ENCODE measurements at places on chromosomes 12 and 14. TPM values are rescaled to one million over a fixed set of nuclear protein-coding genes. Genes with fewer than 3 reads are reported as not detected.

DNA sequence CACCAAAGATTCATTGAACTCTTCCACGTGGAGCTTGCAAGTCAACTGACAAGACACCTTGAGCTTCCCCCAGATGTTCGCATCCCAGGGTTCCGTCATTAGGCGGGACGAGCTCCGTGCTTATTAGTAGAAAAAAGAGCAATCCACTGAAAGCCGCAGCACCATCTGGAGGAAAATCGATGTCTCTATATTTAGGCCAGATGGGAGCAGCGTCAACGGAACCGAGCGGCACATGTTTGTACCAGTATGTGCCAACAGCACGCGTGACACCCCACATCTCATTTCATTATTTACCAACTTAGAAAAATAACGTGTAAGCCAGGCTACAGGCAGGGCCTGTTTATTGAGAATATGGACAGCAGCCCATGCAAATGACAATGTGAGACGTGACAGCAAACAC lies 45.8 kb upstream of the TMEM132D start:
- no peak for DNase-seq

RAD9B gene
- total RNA-seq: 1.8 TPM

GRCh38 chr14:29216268-29217232 lies 450.0 kb downstream of the FOXG1 start:
- no peak for DNase-seq

KRT3 gene
- total RNA-seq: not detected

DNA sequence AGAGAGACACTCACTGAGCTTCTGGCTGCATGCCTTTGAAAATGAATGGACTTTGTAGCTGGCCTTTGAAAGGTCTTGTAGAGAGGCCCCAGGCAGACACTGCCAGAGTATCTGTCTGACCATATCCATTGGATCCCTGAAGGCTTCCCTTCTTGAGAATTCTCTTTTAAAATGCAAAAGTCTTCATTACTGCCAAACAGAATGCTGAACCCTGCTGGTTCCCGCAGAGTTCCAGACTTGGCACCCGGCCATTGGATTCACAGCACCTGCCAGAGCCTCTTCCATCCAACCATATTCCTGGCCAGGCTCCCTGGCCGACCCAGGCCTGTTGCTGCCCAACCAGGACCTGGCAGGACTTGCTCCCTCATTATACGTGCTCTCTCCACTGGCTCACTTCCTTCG lies 182.5 kb downstream of the GXYLT1 start:
- DNase-seq: no peak

RNF212B gene
- not detected for total RNA-seq

- no peak for DNase-seq
Observed at GRCh38 chr12:108722992-108723766, 8.1 kb downstream of the CORO1C start.

DNA sequence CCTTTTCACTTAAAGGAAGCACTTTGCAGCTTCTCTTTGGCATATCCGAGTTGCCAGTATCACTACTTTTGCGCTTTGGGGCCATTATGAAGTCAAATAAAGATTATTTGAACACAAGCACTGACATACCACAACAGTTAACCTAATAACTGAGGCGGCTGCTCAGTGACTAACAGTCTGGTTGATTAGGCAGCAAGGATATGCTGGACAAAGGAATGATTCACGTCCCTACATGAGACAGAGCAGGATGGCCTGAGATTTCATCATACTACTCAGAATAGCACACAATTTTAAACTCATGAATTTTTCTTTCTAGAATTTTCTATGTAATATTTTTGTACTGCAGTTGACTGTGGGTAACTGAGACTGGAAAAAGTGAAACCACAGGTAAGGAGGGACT lies 56.9 kb upstream of the E2F7 start:
- DNase-seq: no peak

- DNase-seq: no peak
Observed at GRCh38 chr12:120258323-120258896, 7.1 kb downstream of the PXN start.

- no peak for DNase-seq
Observed at GRCh38 chr14:93977790-93978581, 1.6 kb upstream of the ASB2 start.

- DNase-seq: peak; percentile 93
Observed at GRCh38 chr12:100199347-100200149, 1.1 kb upstream of the ACTR6 start.

GRCh38 chr12:126198966-126199692 lies 1133.9 kb downstream of the AACS start:
- no peak for DNase-seq

DNA sequence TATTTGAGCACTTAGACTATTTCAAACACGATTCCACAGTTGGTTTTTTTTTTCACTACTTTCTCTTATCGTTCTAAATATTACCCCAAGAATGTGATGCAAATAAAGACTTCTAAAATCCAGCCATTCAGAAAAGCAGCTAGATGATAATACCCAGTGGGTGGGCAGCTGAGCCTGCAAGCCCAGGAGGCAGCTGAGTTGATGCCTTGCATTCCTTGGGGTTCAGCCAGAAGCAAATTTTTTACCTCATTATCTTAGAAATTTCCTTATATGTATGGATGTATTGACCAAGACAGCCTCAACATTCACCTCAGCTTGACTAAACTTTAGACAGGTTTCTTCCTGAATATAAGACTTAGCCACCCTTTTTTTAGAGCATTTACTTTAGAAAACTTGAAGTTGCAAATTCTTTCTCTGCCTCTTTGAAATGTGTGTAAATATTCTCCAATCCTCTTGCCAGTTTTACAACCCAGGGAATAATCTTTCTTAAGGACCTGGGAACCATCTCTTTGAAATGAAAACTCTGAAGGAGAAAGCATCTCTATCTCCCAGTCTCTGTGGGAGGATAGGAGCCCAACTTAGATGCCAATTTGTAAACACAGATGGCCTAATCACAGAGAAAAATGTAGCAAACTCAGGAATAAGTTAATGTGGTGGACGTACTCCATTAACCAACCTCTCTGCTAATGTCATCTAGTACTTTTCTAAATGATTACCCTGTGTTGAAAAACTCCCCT lies 52.2 kb upstream of the ANP32D start:
- no peak for DNase-seq

DNA sequence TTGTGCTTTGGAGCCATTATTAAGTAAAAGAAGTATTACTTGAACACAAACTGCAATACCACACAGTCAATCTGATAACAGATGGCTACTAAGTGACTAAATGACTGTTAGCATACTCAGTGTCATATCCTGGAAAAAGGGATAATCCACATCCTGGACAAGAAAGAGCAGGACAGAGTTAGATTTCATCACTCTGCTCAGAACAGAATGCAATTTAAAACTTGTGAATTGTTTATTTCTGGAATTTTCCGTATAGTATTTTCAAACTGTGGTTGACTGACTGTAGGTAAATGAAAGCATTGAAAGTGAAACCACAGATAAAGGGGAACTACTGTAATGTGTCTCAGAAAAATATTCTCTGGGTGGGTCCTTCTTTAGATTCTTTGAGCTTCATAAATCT lies 458.8 kb downstream of the TMEM117 start:
- DNase-seq: no peak

DNA sequence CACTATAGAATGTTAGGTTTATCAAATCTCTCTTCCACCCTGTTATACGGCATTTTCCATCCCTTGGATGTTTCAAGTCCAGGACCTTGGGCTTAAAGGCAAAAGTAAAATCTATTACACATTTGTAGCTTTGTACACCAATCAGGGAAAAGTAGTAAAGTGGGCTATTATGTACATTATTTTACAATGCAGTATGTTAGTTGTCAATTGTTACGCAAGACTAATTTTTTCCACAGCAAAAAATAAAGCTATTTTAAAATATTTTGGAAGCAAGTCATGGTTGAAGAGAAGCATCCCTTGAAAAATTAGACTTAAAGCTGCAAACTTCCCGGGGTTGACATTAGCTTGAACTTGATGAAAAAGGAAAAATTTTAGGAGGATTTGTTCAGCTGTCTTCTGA lies 476.2 kb downstream of the DIO2 start:
- DNase-seq: no peak

Measured in upper lobe of right lung (tissue), 1 donor.